ENCODE measurements at places on chromosomes 11 and 22.

DNA sequence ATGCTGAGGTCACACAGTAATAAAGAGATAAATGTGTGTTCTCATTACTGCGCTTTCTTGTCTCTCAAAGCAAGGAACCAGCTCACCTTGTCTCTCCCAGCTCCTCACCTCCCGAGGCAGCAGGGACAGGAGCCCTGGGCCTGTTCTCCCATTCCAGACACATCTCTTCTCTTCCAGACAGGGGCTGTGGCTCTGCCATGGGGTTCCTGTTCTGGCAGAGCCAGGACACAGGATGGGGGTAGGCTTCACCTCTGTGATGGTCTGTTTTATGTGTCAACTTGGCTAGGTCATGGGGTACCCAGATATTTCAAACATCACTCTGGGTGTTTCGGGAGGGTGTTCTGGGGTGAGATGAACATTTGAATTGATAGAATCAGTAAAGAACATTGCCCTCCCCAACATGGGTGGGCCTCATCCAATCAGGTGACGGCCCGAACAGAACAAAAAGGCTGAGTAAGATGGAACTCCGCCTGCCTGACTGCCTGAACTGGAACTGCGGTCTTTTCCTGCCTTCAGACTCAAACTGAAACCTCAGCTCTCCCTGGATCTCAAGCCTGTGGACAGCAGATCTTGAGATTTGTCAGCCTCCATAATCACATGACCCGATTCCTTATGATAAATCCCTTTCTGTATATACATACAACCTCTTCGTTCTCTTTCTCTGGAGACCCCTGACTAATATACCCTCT lies 2.0 kb upstream of the VSIG10L2 start:
- no peak for DNase-seq

- no peak for DNase-seq
Observed at GRCh38 chr11:69311767-69312385, 17.9 kb downstream of the MYEOV start.

- no peak for DNase-seq
Observed at GRCh38 chr11:46336563-46337180, 10.6 kb upstream of the DGKZ start.

DNA sequence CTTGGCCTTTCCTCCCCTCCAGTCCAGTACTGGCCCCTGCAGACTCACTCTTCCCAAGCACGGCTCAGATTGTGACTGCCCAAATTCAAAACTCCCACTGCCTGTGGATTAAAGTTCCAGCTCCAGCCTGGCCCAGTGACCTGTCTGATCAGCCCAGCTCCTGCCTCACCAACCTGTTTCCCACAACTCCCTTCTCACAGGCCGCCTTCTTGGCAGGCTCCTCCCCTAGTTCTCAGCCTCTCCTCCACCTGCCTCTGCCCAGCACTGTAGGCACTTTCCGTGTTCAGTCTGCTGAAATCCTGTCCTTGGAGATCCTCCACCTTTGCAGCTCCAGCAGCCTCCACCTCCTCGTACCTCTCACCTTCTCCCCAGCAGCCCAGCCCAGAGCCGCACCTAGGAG lies 68.6 kb downstream of the MICAL2 start:
- no peak for DNase-seq

- DNase-seq: no peak
Observed at GRCh38 chr22:19665784-19666672, 48.3 kb upstream of the SEPTIN5 start.

- no peak for DNase-seq
Observed at GRCh38 chr22:35596821-35597220, 20.3 kb downstream of the MB start.

- no peak for DNase-seq
Observed at GRCh38 chr11:4589017-4589416, 4.8 kb upstream of the OR52I1 start.

DNA sequence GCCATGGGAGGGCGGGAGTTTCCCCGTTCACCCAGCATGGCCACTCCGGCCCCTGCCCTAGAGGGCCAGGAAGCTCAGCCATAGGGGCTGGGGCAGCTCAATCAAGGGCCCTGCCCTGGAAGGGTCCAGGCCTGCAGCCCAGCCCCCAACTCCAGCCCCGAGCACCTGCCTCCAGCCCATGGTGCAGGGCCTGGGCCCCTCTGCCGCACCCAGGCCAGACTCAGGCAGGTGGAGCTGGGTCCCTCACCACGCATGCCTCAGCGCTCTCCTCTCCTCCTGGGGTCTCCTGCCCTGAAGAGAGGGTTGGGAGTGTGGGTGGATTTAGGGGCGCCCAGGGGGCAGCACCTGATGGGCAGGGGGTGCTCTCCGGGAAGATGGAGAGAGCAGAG lies 13.1 kb downstream of the MLC1 start:
- no peak for DNase-seq

- DNase-seq: no peak
Observed at GRCh38 chr11:117299351-117300282, 8.5 kb downstream of the BACE1-AS start.

- DNase-seq: no peak
Observed at GRCh38 chr11:11272254-11272653, 80.8 kb downstream of the CSNK2A3 start.

GRCh38 chr11:92980312-92980711 lies 10.9 kb downstream of the MTNR1B start:
- no peak for DNase-seq

GRCh38 chr11:57345555-57346211 lies 7.5 kb downstream of the P2RX3 start:
- no peak for DNase-seq

GRCh38 chr11:88195908-88196307 lies 20.7 kb upstream of the RAB38 start:
- no peak for DNase-seq

GRCh38 chr11:117627259-117627658 lies 169.8 kb downstream of the DSCAML1 start:
- DNase-seq: no peak

DNA sequence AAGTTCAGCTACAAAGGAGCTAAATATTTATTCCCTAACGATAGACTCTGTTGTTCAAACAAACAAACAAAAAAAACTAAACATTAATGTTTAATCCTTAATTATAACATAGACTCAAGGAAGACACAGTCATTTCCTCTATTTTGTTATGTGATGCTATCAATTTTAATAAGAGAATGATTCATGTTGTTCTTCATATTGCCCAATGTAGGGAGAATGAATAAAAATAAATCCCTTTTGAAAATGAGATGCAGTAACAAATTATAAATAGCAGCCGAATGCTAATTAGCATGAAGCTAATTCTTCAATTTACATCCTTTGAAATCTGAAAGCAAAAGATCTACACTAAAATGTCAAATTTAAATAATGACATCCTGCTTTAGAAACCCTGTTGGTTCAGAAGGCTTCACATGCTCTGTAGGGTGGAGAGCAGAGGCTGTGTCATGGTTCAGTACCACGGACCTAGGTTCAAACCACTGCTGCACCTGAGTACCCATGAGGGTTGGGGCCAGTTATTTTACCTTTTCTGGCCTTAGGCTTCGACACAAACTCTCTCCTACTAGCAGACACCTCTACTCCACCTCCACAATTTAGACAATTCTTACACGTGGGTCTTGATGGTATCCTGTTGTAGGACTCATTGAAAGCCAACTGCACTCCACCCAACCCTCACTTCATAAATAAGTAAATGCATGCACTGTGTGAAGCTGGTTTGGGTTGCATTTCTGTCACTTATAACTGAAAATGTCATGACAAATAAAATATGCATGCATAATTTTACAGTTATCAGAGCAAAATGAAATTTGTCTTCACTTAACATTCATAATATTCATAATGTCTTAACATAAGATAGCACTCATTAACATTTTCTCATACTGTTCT lies 89.0 kb downstream of the RRAS2 start:
- DNase-seq: no peak

GRCh38 chr11:74474316-74474715 lies 7.0 kb upstream of the KCNE3 start:
- DNase-seq: no peak

DNA sequence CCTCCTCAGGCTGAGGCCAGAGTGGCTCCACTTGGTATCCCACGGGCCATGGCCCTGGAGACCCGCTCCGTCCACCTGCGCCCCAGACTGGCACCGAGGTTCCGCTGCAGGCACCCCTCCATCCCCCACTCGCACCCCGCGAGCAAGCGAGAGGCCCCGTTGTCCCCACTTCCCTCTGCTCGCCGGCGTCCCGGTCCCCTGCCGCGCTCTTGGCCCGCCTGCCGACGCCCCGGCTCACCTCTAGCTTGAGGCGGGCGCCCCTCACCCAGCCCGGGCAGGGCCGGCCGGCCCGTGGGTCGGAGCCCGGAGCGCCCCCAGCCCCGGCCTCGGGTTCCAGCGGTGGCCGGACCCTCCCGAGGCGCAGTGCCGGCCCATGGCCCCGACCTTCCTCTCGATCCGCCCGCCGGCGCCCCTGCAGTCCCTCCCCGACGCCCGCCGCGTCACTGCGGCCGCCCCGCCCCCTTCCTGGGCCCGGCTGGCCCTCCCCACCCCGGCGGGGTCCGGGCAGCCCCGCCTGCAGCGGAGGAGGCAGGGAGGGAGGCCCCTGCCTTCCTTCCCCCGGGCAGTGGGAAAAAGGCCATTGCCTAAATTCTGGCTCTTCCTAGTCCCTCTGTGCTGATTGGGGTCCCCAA lies at the start of gene PITPNM1:
PITPNM1 (minus strand) TSS at position 414 of the 632 bp plus-strand sequence. CDS start 1,183 bp downstream, outside the sequence.
- no peak for DNase-seq

DNA sequence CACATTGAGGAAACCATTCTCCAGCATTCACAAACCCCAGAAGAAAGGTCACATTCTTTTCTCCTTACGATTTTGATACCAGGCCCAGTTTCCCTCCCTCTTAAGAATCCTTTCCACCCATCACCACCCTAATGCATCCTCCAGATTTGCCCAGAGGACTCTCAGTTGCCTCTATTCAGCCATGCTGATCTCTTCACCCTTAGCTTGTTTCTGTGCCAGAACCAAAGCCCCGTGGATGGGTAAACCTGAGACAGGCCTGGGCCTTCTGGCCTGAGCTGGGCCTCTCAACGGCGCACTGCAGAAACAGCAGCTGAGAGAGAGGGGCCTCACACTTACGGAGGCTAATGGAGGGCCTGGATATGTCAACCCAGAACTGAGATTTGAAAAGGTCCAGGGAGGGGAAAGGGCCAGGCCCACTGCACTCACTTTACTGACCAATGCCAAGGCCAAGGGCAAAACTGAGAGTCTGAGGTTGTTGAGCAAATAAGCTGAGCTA lies 32.2 kb upstream of the OAF start:
- DNase-seq: no peak

DNA sequence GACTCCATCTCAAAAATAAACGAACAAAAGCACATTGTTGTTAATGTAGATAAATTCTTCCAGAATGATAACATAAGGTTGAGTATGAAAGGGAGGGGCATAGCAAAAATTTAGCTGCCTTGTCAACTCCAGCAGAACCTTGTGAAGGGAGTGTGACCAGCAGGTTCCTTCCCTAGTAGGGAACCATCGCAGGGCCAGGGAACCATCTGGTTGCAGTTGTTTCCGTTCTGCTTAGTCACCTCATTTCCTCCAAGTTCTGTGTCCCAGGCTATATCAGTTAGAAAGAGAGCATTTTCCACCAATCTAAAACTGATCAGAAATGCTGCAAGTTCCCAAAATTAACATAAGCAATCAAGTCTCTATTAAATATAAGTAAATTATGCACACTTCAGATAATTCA lies 126.7 kb upstream of the BLID start:
- DNase-seq: no peak

GRCh38 chr11:83255366-83255765 lies 30.8 kb downstream of the CCDC90B start:
- no peak for DNase-seq

DNA sequence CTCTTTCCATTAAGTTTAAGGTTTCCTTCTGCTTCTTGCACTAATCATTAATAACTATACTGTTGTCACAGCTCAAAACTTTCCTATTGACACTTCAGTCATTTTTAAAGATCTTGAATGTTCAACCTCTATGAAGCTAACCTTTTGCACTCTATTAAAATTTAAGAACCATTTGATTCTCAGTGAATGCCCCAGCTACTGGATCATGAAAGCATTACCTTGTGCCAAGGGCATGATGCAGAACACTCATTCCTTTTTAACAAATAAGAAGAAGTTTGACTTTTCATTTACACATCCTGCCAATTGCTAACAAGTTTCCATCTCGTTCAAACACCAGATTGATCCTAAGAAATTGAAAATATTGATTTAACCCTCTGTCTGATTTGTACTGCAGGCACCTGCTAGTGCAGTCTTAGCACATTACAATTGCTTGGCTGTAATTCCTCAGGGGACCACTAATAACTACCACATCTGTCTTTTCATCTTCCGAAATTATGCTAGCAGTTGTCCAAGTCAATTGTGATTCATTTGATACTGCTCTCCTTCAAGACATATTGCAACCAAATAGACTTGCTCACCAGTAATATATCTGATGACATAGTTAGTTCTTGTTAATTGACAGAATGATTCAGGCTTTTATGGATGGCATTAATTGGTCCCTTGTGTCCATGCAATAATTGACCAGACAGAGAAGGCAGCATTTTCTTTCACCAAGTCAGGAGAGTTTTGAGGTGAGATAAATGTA lies 158.4 kb downstream of the TEAD1 start:
- no peak for DNase-seq

DNA sequence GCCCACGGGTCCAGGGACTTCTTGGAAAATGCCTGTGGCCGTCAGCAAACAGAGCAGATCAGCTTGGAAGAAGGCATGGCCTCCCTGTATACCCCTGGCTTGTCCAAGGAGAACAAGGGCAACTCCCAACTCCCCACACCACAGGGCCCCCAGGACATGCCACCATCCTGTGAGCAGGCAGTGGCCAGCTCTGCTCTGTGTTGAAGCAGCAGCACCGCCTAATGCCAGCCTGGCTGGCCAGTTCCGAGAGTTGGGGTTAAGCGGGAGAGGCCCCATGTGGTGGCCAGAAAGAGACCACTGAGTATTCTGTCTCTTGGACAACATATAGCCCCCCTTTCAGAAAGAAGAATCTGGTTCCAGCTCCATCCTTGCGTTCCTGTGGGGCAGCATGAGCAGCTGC lies 209.2 kb downstream of the CTTN start:
- DNase-seq: no peak

GRCh38 chr11:100562128-100562527 lies 125.0 kb upstream of the ARHGAP42 start:
- DNase-seq: no peak

DNA sequence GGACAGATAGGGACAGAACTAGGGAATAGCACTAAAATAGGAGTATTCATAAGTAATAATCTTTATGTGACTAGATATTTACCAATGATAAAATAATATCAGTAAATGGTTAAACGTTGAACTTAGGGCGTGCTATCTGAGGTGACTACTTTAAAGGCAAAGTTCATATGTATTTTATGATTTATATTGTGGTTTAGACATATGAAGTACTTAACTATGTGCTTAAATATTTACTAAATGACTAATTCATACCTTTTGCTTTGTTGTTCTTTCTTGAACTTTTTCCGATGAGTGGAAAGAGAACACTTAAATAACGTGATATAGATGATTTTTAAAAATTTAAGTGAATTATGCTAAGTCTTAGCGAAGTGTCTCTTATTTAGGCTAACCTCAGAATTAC lies 14.7 kb downstream of the LUZP2 start:
- DNase-seq: no peak

GRCh38 chr22:32619614-32620426 lies 145.2 kb downstream of the FBXO7 start:
- no peak for DNase-seq

DNA sequence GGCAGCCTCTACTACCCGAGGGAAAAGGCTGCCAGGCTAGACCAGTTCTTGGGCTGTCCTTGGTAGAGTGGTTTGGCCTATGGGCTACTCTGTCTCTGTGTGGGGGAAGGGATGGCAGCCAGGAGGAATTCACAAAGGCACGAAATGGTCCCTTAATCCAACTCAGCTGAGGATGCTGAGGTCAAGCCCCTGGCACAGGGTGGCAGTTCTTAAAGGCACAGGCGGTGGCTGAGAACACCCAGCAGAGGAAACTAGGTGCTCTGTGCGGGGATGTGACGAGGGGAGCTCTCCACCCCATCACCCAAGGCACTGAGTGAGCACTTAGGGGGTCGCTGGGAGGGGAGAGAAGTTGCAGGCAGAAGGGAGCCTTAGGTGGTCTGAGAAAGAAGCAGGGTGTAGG lies at the start of gene MFRP:
MFRP (minus strand) TSS at position 101 of the 400 bp plus-strand sequence. CDS start 192 bp downstream, outside the sequence.
- DNase-seq: no peak

Data from cortex of kidney (tissue), 1 donor.